ENCODE measurements at places on chromosomes 13 and 19. TPM values are rescaled to one million over a fixed set of nuclear protein-coding genes. Genes with fewer than 3 reads are reported as not detected.

DNA sequence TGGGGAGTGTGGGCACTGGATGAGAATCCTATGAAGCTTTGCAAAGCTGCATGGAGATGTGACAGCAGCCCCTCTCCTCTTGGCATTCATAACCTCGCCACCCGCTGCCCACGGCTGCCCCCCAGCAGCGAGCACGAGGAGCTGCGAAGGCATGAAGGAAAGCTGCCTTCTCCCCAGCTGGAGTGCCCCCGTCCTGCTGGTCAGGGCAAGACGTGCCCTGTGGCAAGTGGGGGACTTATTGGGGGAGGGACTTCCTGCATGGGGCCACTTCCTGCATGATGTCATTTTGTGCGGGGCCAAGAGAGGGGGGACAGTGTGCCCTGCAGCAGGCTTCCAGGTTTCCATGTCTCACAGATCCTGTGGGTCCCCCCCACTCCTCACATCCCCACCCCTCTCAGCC is 85.9 kb downstream of the TSHZ3 start:
- no peak for DNase-seq

DNA sequence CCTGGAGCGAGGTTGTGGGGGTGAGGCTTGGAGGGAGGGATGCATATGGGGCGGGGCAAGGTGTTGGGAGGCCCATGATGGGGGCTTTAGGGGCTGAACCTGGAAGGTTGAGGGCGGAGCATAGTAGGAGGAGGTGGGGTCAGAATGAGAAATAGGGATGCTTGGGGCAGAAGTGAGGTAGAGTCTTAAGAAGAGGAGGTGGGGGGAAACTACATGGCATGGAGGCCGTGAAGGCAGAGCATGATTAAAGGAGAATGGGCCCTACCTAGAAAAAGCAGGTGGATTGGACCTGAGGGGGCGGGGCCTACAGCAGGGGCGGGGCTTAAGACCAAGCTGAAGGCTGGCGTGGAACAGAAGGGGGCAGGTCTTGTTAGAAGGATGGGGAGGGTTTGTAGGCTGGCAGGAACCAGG is 799 bp downstream of the NR1H2 start:
- peak; percentile 50 for DNase-seq

DNA sequence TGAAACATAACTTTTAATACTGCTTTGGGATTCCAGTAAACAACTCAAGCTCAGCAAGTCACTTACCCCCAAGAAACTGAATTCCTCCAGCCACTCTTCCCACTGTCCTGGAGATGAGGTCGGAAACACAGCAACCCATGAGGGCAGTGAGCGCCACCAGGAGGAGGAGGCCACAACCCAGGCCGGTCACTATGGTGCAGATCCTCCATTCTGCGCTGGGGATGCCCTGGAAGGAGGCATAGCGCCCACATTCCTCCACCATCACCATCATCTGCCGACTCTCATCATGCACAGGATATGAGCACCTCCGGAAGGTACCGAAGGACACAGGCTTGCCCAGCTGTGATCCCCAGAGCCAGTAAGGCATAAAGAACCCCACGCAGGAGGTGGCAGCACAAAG is 2.2 kb downstream of the LHFPL6 start:
- peak; percentile 52 for DNase-seq

DNA sequence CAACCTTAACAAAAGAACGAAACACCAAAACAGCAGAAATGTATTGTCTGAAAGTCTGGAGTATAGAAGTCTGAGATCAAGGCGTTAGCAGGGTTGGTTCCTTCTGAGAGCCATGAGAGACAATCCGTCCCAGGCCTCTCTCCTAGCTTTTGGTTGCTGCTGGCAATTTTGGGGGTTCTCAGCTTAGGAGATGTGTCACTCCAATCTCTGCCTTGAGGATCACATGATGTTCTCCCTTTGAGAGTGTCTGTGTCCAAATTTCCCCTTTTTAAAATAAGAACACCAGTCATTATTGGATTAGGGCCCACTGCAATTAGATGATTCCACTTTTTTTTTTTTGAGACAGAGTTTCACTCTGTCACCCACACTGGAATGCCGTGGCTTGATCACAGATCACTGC is 10.1 kb downstream of the KCNN1 start:
- DNase-seq, result no peak

DNA sequence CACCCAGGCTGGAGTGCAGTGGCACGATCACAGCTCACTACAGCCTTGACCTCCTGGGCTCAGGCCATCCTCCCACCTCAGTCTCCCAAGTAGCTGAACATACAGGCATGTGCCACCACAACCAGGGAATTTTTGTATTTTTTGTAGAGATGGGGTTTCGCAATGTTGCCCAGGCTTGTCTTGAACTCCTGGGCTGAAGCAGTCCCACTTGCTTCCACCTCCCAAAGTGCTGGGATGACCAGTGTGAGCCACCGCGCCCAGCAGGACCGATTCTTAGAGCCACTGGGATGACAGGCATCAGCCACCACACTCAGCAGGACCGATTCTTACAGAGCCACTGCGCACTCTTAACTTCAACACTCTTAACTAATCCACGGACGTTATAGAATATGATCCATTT is 54.9 kb upstream of the RANBP3 start:
- DNase-seq, result no peak

GRCh38 chr19:55216461-55217198 is 7.3 kb upstream of the PTPRH start:
- DNase-seq, result peak; percentile 86

GRCh38 chr13:77437267-77437666 is 98.2 kb upstream of the SCEL start:
- no peak for DNase-seq

DNA sequence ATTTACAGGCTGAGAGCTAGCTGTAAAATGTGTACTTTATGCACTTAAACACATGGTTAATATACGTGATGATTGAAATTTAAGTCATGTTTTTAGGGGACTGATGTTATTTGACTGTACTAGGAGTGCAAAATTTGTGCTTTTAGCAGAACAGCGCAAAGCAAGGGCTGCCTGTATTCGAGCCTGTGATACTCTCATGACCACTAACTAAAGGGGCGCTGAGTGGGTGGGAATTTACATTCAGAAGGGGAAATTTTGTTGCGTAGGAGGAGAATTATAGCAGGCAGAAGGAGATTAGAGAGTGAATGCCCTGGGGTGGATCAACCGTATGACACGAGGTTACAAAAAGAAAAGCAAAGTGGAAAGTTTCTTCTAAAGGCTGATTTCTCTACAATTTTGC is 271.8 kb upstream of the HTR2A start:
- no peak for DNase-seq

DNA sequence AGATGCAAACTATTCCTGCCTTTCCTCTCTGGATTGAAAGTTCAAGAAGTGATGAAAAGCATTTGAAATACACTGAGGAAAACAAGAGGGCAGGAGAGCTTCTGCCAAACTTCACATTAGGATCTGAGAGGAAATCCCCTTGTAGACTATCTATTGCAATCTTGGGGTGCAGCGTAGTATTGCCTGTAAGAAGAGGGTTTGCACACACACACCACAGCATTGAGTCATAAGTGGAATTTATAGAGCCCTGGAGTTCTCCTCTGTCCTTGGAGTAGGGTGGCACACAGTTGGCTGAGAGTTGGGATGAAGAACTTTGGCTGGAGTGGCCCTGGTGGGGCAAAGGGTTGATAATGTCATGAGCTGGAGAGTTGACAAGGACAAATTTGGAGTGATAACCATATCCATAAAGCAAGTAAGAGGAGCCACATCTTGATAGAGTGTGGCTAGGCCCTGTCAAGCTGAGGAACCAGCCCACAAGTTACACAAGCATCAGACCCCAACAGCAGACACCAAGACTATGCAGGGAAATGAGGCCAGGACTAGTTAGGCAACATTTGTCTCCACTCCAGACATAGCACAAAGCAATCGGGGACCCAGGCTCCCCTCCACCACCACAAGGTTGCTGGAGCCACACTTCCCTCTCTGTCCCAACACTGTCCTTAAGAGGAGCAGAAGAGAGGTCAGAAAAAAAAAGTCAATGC is 520.9 kb downstream of the KLF5 start:
- no peak for DNase-seq

- DNase-seq, result peak; percentile 20
Measured at GRCh38 chr19:38731654-38732301, 12.5 kb downstream of the CAPN12 start.

DNA sequence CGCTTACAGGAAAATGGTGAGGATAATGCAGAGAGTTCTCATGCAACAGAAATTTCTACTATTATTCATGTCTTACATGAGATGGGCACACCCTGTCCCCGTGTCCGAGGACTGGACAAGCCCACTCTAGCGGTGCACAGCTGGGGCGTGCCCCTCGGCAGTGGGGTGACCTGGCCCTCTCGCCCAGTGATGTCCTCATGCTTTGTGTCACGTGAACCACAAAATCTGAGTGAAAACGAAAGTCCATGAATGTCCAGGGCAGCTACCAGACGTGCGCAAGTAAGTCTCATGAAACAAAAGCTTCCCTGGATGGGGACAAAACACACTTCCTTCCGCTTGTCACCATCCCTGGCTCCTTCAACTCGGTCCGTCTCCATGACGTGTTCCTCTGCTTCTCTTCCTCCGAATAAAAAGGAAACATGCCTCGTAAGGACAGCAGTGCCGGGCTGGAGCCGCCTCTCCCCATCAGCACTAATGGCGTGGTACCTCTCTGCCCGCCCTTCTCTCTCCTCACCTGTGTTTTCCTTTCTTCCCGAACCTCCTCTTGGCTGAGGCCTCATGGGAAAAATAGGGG is 45.6 kb downstream of the ANKRD10 start:
- peak; percentile 53 for DNase-seq

- no peak for DNase-seq
Measured at GRCh38 chr13:85287528-85287927, 511.7 kb downstream of the SLITRK6 start.

DNA sequence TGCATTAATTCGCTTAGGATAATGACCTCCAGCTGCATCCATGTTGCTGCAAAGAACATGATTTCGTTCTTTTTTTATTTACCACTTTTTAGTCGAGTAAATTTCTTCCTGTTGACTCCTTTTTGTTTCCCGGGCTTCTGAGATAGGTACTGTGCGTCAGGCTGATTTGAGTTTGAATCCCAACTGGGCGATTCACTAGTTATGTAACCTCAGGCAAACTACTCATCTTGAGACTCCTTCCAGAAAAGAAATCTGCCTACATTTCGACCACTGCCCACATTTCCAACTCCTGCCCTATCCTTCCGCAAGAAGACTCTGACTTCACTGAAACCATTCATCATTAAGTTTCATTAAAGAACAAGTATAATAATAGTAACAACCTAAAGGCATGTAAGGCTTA is 8.2 kb downstream of the SCEL start:
- no peak for DNase-seq

GRCh38 chr19:6521718-6522646 is 8.8 kb upstream of the TNFSF9 start:
- DNase-seq, result no peak

DNA sequence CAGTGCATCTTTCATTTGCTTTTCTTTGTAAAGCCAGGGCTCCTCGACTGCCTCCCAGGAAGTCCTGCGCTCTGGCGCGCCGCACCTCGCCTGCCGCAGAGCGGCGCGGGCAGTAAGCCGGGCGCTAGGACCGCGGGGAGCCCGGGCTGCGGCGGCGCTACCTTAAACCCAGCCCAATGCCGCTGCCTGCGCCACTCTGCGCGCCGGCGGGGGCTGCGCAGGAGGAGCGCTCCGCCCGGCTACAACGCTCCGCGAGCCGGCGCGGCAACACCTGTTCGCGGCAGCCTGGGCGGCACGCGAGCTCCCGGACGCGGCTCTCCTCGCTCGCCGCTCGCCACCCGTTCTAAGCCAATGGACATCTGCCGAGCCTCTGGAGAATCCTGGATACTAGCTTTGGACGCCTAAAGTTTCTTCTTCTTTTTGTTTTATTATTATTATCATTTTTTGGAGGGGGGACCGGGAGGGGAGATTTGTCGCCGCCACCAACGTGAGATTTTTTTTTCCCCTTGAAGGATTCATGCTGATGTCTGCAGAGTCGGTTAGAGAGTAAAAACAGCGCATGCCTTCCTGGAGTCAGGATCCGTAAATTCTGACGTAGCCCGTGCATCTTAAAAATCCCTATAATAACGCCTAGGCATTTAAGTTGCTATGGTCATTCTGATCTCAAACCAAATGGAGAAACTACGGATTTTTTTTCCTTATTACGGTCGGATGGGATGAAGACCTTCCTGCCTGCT is at the start of gene FGF9:
Gene FGF9, plus strand, starts transcription at position 191 of the 737 bp plus-strand sequence. CDS start 840 bp downstream, outside the sequence.
- peak; percentile 78 for DNase-seq

DNA sequence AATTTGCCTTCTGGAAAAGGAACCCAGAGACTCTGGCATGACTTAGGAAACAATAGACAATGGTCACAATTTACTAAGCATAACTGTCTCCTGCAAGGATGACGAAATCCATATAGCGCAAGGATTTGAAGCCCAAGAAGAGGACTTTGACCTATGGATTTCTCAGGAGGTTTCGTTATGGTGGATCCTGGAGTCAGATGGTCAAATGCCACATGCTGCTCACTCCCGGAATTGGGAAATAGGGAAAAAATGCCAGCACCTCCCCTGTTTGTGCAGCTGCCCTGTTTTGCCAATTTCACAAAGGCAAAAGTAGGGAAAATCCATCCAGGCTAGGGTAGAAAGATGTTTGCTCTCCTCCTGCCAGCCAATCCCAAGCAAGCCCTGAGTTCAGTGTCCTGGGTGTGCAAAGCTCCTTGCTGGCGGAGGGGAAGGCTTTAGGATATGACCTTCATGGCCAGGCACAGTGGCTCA is 23.4 kb downstream of the RDH8 start:
- no peak for DNase-seq

DNA sequence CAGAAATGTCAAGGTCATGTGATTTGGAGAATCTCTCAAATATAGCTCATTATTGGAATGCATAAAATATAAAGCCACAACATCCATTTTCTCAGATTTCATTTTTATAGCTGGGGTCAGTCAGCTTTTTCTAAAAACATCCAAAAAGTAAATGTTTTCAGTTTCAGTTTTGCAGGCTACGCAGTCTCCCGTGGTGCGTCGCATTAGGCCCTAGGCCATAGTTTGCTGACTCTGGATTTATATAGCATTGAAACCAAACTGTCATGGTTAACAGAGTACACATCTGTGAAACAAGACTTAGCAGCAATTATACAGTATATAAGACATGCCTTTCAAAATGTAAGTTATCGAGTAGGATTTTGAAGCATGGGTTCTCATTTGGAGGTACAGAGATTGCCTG is 140.0 kb downstream of the IRS2 start:
- DNase-seq, result no peak

- DNase-seq, result no peak
Measured at GRCh38 chr13:51618626-51619025, 34.4 kb downstream of the WDFY2 start.

DNA sequence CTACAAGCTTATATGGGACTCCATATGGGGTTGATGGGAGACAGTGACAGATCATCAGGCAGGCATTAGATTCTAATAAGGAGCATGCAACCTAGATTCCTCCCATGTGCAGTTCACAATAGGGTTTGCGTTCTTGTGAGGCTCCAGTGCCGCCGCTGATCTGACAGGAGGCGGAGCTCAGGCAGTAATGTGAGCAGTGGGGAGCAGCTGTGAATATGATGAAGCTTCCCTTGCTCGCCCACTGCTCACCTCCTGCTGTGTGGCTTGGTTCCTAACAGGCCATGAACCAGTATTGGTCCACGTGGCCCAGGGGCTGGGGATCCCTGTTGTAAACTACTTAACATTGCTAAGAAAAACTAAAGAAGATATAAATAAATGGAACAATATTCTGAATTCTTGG is 378.4 kb downstream of the KCNRG start:
- DNase-seq, result no peak

GRCh38 chr13:37666036-37666435 is 67.5 kb upstream of the POSTN start:
- DNase-seq, result no peak

GRCh38 chr19:16191216-16191908 is 6.2 kb downstream of the FAM32A start:
- no peak for DNase-seq

The ALG5 gene
- total RNA-seq, result 23.8 TPM

The ZNF121 gene
- total RNA-seq, result 23.0 TPM

The PEX11G gene
- total RNA-seq, result 2.0 TPM

The PGLYRP1 gene
- total RNA-seq, result not detected

The PODNL1 gene
- total RNA-seq, result 1.4 TPM

The SULT2B1 gene
- total RNA-seq, result 0.71 TPM
